ENCODE measurements at places on chromosomes 6 and 20. TPM values are rescaled to one million over a fixed set of nuclear protein-coding genes. Genes with fewer than 3 reads are reported as not detected.

SFTA2 gene
- not detected for total RNA-seq

NKAIN4 gene
- total RNA-seq, result not detected

HDGFL1 gene
- total RNA-seq, result not detected

PSORS1C1 gene
- total RNA-seq, result 2.8 TPM

XKR7 gene
- not detected for total RNA-seq

EDN3 gene
- not detected for total RNA-seq

PREX1 gene
- 30.7 TPM for total RNA-seq

SLPI gene
- 2.8 TPM for total RNA-seq

MATN4 gene
- total RNA-seq, result not detected

POPDC3 gene
- 4.9 TPM for total RNA-seq

C20orf141 gene
- total RNA-seq, result not detected

OR2J1 gene
- not detected for total RNA-seq

C20orf144 gene
- total RNA-seq, result under 0.01 TPM

MRPS18A gene
- 37.5 TPM for total RNA-seq

ARHGAP40 gene
- not detected for total RNA-seq

CD24 gene
- 1.1 TPM for total RNA-seq

GDAP1L1 gene
- not detected for total RNA-seq

CALHM5 gene
- 8.4 TPM for total RNA-seq

FAM217A gene
- total RNA-seq, result not detected

GTSF1L gene
- not detected for total RNA-seq

NTSR1 gene
- total RNA-seq, result under 0.01 TPM

TNFRSF6B gene
- 0.52 TPM for total RNA-seq

Measured in bronchial smooth muscle cell (primary cell).